ENCODE measurements at places on chromosomes 7 and 10.

DNA sequence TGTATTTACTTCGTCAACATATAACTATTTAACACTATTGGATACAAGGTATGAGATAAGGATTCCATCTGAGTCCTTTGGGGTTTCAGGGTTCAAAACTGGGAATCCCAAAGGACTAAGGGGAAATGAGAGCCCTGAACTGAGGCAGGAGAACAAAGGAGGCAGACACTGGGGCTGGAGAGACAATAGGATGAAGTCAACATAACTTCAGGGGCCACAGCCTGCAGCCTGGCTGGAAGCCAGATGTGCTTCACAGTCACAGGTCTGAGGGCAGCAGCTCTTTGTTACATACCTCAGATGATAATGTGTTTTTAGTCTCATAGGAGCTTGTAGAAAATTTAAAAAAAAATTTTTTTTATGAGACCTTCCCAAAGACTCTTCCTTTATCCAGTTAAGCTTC lies 73.3 kb downstream of the NRF1 start:
- no peak for DNase-seq

DNA sequence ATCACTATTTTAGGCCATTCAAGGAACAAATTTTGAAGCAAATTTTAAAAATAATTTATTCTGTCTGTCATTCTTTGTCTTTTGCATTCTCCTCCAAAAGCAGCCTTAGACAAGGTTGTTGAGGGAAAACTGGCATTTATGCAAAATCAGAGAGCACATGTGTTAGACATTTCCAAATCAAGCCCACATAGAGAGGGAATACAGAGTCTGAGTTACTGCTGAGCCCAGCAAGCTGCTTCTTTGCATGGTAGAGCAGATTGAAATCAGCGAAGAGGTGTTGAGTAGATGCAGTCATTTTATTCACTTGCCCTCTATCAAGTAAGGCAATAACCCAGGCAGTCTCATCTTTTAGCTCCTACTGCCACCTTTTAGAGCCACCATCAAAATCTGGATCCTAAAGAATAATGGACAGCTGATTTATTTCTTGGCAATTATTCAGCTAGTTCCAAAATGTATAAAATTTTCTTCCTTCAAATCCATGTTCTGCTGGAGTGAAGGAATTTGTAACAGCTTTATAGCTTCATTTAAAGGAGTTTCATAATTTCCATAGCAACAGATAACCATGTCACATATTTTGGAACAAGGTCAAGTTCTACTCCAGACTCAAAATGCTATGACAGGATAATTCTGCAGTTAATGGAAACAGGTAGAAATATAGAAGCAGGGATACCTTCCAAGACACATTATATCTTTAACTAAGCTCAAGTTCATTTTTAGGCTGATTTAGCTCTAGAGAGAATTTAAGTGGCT lies 7.3 kb upstream of the PCDH15 start:
- DNase-seq: no peak

- no peak for DNase-seq
Observed at GRCh38 chr10:33252794-33253203, 81.7 kb downstream of the NRP1 start.

DNA sequence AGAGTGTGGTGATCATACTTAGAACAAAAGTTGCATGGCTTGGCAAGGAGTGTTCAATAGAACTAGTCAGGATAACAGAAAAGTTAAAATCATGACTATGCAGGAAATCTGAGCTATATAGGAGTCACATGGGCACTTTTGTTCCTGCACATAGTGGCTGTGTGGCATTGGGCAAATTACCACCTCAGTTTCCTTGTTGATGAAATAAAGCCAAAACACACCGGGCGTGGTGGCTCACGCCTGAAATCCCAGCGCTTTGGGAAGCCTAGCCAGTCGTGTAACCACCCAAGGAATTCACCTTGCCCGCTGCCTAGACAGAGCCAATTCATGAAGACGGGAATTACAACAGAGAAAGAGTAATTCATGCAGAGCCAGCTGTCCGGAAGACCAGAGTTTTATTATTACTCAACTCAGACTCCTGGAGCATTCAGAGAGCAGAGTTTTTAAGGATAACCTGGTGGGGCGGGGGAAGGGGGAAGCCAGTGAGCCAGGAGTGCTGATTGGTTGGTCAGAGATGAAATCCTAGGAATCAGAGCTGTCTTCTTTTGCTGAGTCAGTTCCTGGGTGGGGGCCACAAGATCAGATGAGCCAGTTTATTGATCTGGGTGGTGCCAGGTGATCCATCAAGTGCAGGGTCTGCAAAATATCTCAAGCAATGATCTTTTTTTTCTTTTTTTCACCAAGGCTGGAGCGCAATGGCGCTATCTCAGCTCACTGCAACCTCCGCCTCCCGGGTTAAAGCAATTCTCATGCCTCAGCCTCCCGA lies 6.4 kb upstream of the MKRN1 start:
- DNase-seq: no peak

DNA sequence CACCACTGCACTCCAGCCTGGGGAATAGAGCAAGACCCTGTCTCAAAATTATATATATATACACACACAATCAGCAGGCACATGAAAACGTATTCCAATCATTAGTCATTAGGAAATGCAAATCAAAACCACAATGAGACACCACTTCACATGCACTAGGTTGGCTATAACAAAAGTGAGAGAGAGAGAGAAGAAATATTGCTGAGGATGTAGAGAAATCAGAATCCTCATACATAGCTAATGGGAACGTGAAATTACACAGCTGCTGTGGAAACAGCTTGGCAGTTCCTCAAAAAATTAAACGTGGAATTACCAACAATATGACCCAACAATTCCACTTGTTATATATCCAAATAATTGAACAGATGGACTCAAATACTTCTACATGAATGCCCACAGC lies 43.3 kb upstream of the CNNM1 start:
- no peak for DNase-seq

DNA sequence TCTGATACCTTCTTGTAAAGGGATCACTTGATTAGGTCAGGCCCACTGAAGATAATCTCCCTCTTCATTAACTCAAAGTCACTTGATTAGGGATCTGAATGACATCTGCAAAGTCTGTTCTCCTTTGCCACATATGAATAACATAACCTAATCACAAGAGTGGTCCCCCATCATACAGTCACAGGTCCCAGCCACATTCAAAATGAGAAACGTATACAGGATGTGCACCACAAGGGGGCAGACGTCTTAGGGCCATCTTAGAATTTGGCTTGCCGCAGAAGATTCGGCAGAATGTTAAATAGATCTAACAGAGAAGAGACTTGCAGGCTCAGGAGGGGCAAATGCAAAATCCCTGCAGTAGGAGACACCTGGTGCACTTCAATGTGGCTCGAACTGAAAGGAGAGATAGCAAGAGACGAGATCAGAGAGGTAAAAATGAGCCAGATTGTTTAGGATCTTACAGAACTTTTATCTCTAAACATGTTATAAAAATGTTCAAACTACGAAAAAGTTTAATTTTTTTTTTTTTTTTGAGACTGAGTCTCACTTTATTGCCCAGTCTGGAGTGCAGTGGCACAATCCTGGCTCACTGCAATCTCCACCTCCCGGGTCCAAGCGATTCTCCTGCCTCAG lies 10.4 kb upstream of the SMC3 start:
- peak; percentile 4 for DNase-seq

DNA sequence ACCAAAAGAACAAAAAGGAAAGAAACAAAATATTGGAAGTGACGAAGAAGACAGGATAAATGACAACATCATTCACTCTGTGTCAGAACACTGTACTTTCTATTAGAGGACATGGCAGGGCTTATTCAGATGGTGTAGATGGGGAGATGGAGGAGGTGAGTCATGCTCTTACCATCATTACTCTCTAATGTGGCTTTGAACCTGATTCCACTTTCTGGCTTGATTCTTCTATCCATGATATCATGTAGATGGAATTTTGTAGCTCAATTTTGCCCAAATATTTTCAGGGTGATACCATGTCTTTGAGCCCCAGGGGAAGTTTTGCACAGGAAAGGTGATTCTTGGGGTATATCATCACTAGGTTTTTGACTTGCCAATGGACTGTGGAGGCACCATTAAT lies 91.7 kb downstream of the CFAP58 start:
- DNase-seq: no peak

DNA sequence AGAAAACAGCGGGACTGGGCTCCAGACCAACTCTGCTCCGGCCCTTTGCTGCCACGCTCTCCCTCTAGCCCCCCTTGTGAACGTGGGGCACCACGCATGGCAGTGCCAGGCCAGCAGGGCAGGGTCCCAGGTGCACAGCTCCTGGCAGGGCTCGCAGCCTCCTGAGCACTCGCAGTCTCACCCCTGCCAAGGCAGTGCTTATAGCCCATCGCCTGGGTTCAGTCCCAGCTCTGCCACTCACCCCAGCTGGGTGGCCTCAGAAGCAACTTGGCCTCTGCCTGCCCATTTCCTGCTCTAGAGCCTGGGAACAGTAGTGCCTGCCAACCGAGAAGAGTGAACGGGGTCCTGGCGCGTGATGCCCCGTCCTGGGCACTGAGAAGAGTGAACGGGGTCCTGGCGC lies 36.3 kb downstream of the CFAP46 start:
- DNase-seq: no peak

- no peak for DNase-seq
Observed at GRCh38 chr7:517774-518629, 1.6 kb downstream of the PDGFA start.

DNA sequence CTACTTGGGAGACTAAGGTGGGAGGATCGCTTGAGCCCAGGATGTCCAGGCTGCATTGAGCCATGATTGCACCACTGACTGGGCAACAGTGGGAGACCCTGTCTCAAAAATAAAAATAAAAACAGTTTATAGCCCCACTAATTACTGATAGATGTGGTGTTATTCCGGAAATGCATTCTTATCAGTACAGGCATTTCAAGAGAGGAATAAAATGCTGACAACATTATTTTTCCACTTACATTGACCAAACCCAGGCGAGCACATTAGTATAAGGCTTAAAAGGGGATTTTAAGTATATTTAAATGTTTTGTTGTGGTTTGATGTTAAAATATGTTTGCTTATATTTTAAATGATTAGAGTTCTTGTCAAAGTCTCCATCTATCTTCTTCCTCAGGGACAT lies 359.5 kb downstream of the PLXDC2 start:
- no peak for DNase-seq

- DNase-seq: no peak
Observed at GRCh38 chr10:11819027-11819426, 4.1 kb upstream of the PROSER2 start.

DNA sequence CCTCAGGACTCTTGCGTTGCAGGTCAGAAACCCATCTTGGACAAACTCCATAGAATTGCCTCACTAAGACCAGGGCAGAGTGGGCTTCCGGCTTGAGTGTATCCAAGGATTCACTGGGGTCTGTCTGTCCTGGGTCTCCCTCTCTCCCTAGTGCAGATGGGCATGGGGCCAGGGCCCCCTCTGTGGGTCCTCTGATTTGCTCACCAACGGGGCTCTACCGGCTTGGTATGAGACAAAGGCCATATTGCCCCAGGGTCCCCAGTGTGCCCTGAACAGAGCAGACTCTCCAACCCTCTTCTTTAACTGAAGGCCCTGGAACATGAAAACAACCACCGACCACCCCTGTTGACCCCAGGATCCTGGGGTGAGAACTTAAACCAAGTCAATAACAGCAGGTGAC lies 68.2 kb upstream of the CHST15 start:
- no peak for DNase-seq

DNA sequence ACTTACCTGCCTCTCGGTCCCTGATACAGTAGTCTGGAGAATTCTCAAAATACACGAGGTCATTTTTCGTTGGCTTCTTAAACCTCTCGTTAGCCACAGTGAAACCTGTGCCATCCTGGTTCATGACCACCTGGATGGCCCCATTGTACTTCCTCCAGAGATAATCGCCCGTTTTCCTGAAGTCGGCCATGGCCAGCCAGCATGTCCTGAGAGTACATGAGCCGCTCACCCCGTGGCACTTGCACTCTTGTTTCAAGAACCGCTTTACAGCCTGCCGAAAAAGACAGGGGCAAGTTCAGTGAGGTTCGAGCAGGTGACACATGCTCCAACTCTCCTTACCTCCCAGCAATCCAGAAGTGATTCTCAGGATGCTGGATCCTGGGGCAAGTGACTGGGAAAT lies 25.3 kb downstream of the WNT2 start:
- no peak for DNase-seq

DNA sequence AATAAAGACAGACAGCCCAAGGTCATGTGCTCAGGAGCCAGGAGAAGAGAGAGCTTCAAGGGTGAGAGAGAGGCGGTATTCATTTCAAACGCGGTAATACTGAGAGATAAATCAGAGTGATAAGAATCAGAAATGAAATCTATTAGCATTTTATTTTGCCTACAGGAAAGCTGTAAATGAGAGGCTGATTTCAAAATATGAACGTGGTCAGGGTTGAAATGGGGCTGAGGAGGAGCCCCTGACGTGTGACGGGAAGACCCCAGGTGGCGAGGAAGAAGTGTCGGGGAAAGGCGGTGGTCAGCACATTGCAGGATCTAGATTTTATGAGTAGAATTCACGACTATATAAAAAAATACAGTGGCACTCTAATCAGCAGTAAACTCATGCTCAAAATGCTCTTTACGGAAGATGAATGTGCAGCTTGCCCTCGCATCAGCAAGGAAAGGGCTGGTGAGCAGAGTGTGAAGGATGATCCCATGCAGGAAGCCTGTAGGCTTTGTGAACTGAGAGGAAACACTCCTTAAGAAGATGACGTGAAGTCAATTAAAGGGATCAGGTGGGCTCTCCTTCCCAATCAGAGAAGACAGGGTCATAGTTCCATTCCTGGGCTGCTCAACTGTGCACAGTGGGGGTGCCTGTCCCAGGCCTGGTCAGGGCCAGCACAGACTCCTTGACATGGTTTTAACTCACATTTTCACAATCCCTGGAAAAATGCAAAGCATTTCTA lies 360.2 kb downstream of the PTPRN2 start:
- no peak for DNase-seq

GRCh38 chr7:20647908-20648776 lies 32.7 kb downstream of the ABCB5 start:
- peak; percentile 29 for DNase-seq
